ENCODE measurements at places on chromosomes 12 and 14.

- DNase-seq, result no peak
These were observed 193.7 kb upstream of the HMGA2 start for GRCh38 chr12:65630555-65630954.

GRCh38 chr12:8664228-8664913 is 1.7 kb upstream of the MFAP5 start:
- no peak for DNase-seq

DNA sequence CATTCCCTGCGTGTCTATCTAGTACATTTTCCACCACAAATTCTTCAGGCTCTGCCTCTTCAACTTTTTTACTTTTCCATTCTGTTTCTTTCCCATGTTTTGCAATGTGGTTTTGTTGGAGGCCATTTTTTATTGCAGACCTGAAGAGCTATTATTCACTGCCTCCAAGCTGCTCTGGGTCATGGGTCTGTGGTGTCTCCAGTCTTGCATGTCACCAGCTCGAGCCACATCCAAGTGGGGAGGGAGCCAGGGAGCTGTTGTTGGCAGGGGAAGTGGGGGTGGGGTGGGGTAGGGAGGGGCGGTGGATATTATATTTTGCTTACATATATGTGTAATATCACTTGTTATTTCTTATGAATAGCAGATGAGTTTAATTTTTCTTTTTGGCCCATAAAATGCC is 69.1 kb downstream of the VEZT start:
- no peak for DNase-seq

DNA sequence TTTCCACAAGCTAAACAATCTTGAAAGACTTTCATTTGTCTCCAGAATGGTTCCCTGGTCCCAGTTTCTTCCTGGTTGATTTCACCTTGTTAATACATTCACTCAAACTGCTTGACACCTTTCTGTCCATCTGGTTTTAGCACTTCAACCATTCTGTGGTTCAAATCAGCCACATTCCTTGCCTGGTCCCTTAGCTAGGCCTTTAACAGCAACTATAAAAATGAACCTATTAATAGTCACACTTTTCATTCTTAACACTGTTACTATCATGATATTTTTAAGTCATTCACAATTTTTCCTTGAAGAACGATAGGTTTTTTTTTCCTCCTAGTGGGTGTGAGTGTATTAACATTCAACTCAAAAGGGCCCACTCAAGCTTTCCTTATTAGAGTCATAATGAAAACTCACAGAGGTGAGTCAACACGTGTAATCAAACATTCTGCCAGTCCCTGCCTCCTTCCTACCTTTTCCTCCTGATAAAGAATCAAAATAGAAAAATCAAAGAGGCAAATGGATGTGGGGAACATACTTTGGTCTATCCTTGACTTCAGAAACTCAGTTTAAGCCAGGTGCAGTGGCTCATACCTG is 34.4 kb upstream of the CCNT1 start:
- DNase-seq, result no peak

GRCh38 chr12:46523863-46524770 is 151.5 kb upstream of the SLC38A2 start:
- no peak for DNase-seq

- no peak for DNase-seq
These were observed 1319.8 kb downstream of the TMEM121 start for GRCh38 chr14:106846218-106846617.

- DNase-seq, result no peak
These were observed 653.3 kb upstream of the MIS18BP1 start for GRCh38 chr14:45906257-45906656.

DNA sequence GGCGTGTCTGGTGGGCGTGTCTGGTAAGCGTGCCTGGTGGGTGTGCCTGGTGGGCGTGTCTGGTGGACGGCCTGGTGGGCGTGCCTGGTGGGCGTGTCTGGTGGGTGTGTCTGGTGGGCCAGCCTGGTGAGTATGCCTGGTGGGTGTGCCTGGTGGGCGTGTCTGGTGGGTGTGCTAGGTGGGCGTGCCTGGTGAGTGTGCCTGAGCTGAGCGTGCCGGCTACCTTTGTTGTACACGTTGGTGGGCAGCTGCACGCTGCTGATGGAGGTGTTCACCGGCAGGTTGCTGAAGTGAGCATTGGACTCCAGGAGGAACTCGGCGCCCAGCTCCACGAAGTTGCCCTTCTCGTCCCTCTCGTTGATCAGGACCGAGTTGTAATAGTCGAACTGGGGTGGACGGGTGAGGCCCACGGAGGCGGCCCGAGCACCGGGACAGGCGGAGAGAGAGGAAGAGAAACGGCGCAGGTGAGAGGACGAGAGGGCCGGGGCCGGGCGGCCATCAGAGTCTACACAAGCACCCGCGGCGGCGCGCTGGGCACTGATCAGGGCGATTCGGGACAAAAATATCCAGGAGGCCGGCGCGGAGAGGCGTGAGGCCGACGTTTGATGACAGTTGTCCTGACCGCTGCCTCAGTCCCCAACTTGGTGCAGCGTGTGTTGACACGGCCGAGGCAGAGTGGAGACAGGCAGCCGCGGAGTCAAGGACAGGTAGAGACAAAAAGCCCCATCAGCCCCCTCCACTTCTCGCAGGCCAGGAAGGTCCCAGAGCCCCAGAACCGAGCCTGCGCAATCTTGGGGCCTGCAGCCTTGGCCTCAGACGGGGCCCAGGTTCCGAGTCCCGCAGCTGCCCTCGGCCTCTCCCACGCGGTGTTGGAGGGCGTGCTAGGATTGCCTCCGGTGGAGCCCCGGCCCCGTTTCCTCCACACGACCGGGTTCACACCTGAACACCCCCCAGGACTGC is 10.5 kb downstream of the CACNA2D4 start:
- DNase-seq, result no peak

DNA sequence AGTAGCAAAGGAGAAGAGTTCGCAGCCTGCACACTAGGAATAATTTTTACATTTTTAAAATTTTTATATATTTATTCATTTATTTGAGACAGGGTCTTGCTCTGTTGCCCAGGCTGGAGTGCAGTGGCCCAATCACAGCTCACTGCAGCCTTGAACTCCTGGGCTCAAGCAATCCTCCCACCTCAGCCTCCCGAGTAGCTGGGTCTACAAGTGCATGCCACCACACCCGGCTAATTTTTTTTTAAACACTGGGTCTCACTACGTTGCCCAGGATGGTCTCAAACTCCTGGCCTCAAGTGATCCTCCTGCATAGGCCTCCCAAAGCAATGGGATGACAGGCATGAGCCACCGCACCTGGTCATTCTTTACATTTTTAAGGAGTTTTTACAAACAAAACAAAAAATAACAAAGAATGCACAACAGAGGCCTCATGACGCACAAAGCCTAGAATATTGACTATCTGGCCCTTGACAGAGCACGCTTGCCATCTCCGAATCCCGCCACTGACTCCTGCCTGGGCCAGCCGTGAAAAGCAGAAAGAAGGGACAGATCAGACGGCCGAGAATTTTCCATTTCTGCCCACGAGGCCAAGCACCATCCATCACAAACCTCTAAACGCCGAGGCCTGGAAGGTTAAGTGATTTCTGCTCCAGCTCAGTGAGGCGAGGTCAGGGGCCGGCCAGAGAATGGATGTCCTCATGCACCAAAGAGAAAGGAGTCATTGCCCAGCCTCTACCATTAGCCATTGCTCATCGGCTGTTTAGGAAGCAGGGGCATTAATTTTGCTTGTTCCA is 120.0 kb downstream of the SCARB1 start:
- DNase-seq, result no peak

- DNase-seq, result no peak
These were observed 40.2 kb downstream of the CACNA2D4 start for GRCh38 chr12:1878214-1878613.

DNA sequence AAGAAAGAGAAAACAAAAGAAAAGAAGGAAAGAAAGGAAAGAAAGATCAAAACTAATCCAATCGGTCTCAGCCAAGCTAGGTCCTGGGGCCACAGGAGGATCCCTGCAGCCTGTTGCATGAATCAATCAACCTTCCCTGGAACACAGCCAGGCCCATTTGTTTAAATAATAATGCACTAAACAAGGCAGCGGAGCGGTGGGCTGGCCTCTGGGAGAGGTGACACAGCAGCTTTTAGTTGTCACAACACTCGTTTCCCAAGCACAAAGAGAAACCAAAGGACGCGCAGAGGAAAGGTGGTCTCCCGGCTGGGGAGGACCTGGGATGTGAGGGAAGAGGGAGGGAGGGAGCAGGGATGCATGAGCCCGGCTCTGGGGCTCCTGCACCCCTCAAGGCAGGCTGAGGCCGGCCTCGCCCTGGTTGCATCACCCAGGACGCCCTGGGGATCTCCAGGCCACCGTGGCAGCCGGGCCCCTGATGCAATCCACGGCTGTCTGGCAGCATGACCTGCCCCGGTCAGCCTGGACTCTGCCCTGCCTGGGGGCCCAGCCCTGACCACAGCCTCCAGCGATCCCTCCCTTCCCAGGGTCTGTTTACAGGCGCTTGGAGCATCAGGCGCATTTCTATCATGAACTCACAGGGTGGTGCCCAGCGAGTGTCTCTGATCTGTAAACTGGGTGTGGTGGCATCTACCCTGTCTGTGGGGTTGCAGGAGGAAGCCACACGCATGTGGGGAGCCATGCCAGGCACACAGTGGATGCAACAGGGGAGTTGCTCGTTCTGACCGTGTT is 32.5 kb downstream of the MMP17 start:
- DNase-seq, result no peak

DNA sequence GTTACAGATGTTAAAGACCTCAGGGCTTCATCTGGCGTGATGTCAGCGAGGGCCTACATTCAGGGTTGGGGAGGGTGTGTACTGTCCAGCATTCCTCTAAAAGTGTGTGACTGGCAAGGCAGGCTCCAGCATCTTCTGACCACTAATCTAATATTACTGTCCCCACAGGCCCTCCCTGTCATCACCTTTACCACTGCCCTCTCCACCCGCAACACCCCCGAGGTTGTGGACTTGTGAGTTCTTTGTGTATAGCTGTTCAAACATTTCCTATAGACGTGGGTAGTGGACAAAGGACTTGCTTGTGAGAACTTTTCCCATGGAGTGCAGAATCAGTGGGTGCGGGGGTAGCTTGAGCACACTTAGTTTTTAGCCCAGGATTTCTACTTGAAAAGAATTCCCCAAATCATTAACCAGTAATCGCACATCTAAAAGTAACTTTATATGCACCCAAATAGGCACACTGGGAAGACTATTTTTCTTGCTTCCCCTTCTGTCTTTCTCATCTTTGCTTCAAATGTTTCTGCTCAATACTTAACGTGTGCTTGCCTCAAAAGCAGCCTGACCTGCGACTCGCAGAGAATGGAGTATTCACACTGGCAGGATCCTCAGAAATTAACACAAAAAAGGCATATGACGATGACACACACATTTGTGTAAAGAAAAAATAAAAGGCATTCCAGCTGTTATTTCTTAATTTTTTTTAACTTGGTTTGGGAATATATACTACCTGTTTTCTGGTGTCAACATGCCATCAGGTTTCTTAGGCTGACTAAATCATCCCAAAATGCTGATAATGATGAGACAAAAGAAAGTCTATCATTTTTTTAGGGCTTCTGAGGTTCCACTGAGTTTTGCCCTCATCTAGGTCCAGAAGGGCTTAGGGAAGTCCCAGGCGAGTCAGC is 158.4 kb upstream of the HIF1A start:
- DNase-seq, result no peak

DNA sequence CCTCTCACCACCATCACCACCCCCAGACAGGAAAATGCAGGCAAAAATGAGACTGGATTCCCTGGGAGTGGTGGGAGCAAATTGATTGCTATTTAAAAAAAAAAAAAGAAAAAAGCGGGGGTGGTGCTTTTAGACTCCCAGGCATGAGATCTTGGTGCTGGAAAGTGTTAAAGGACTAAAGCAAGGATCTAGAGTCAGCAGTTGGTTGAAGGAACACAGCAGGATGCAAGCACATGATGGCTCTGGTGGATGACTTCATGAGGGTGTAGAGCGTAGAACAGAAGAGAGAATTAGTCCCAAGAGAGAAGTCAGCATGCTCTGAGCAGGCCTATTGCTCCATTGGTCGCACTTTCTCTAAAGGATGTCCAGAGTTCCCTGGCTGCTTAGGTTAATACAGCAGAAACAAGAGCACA is 183.8 kb upstream of the HMGA2 start:
- DNase-seq, result no peak

DNA sequence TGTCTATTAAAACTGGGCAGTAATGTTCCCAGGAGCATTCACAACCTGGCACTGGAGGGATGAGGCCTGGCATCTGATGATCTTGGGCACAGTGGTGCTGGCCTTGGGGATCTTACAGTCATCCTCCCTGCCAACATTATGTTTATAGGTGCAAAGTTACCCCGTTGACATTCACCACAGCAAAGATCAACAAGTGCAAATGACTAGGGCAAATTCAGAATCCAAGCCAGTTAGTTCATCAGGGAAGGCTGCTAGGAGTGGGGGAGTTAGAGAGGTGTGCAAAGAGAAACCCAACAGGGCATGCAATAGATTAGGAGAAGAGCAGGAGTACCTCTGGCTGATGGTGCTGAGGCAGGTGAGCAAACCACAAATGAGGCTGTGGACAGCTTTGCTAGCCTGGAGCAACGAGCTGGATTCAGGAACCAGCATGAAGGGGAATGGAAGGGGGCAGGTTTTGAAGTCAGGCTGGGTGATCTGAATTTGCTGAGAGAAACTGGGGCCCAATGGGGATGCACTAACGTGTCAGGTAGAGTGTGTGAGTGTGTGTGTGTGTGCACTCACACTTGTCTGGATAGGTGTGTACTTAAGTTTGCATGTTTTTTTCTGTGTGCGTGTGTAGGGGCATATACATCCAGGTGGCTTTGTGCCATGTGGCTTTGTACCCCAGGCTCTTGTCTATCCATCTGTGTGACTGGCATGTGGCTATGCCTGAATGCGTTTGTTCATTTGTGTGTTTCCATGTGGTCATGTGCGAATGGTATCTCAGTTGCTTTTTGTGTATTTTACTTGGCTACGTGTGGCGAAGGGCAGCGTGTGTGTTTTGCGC is 1.6 kb downstream of the CISTR start:
- DNase-seq, result no peak

GRCh38 chr12:53069621-53070410 is 9.4 kb downstream of the SPRYD3 start:
- DNase-seq, result no peak

DNA sequence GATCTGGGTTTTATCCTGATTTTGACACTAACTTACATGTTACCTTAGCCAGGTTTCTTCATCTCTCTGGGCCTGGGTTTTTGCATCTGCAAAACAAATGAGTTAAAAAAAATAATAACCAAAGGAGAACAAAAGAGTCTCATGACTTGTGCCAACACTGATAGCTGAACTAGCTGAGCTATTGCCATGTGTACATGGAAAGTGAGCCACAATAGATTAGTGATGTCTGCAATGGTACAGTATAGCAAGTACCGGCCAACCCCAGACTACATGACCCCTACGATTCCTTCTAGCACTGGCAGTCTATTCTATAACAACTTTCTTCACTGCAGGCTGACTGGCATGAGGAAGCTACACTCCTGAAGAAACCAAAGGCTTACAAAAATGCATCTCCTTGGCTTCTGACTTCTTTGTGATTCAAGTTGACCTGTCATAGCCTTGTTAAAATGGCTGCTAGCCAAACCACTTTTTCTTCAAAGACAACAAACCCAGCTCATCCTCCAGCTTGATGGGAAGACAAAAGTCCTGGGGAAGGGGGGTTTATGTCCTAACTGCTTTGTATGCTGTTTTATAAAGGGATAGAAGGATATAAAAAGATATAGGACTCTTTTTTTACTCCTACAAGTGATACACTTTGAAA is 123.7 kb downstream of the DAD1 start:
- no peak for DNase-seq

Measured in activated CD8-positive, alpha-beta memory T cell treated with anti-CD3 and anti-CD28 coated beads for 1 hour (primary cell).